ENCODE measurements at places on chromosomes 3 and 15. TPM values are rescaled to one million over a fixed set of nuclear protein-coding genes. Genes with fewer than 3 reads are reported as not detected.

The SLC28A2 gene
- polyA plus RNA-seq, result 0.20 TPM

The RARB gene
- 56.3 TPM for polyA plus RNA-seq

The GPR62 gene
- 0.44 TPM for polyA plus RNA-seq

The GRIP2 gene
- 0.97 TPM for polyA plus RNA-seq

The BFSP2 gene
- polyA plus RNA-seq, result not detected

The P2RY1 gene
- 4.3 TPM for polyA plus RNA-seq

The ECE2 gene
- not detected for polyA plus RNA-seq

The IQCH gene
- 5.4 TPM for polyA plus RNA-seq

The AMT gene
- polyA plus RNA-seq, result 40.5 TPM

The ANKRD63 gene
- not detected for polyA plus RNA-seq

The C3orf22 gene
- 0.23 TPM for polyA plus RNA-seq

The GOLGA8R gene
- polyA plus RNA-seq, result 4.9 TPM

The GOLGA6D gene
- polyA plus RNA-seq, result 0.10 TPM

The POMGNT2 gene
- 21.9 TPM for polyA plus RNA-seq

The LXN gene
- 33.1 TPM for polyA plus RNA-seq

The ACAD11 gene
- polyA plus RNA-seq, result 35.1 TPM

The SLC2A2 gene
- polyA plus RNA-seq, result 12.5 TPM

The OSTN gene
- polyA plus RNA-seq, result 8.7 TPM

The GOLGA6L9 gene
- 6.5 TPM for polyA plus RNA-seq

The ADCY5 gene
- polyA plus RNA-seq, result 12.2 TPM

The DALRD3 gene
- 68.7 TPM for polyA plus RNA-seq

The SERPINI1 gene
- polyA plus RNA-seq, result 43.2 TPM

The CADM2 gene
- 1.0 TPM for polyA plus RNA-seq

The ISLR gene
- polyA plus RNA-seq, result 58.5 TPM

The AHSG gene
- 0.72 TPM for polyA plus RNA-seq

The MST1 gene
- polyA plus RNA-seq, result 197 TPM

The GDPGP1 gene
- polyA plus RNA-seq, result 4.0 TPM

The NRG4 gene
- polyA plus RNA-seq, result 5.3 TPM

The NR2E3 gene
- polyA plus RNA-seq, result 0.59 TPM

The SCN5A gene
- 0.95 TPM for polyA plus RNA-seq

The POLQ gene
- polyA plus RNA-seq, result 5.2 TPM

The CHL1 gene
- 22.3 TPM for polyA plus RNA-seq

The LYZL4 gene
- polyA plus RNA-seq, result not detected

The EIF2A gene
- 181 TPM for polyA plus RNA-seq

The WHAMM gene
- 11.0 TPM for polyA plus RNA-seq

The PIERCE2 gene
- polyA plus RNA-seq, result 8.0 TPM

The CCR3 gene
- polyA plus RNA-seq, result not detected

The SAMD7 gene
- not detected for polyA plus RNA-seq

The LRRN1 gene
- polyA plus RNA-seq, result 19.7 TPM

The LSMEM2 gene
- polyA plus RNA-seq, result 0.75 TPM

The TM4SF18 gene
- polyA plus RNA-seq, result 32.8 TPM

The SLC9C1 gene
- polyA plus RNA-seq, result 0.73 TPM

The ALDH1A2 gene
- polyA plus RNA-seq, result 256 TPM

The IGF1R gene
- polyA plus RNA-seq, result 44.8 TPM

The DCBLD2 gene
- 57.7 TPM for polyA plus RNA-seq
